ENCODE measurements at places on chromosomes 4 and X. TPM values are rescaled to one million over a fixed set of nuclear protein-coding genes. Genes with fewer than 3 reads are reported as not detected.

- no peak for DNase-seq
Measured at GRCh38 chrX:20414066-20414465, 147.4 kb upstream of the RPS6KA3 start.

Gene CXCL1
- 2.5 TPM for total RNA-seq

GRCh38 chr4:143455211-143455610, 58.3 kb upstream of the SMARCA5 start:
- no peak for DNase-seq

- no peak for DNase-seq
Measured at GRCh38 chrX:11478026-11478425, 184.8 kb downstream of the AMELX start.

- DNase-seq: no peak
Measured at GRCh38 chr4:169226565-169226964, 44.2 kb downstream of the SH3RF1 start.

DNA sequence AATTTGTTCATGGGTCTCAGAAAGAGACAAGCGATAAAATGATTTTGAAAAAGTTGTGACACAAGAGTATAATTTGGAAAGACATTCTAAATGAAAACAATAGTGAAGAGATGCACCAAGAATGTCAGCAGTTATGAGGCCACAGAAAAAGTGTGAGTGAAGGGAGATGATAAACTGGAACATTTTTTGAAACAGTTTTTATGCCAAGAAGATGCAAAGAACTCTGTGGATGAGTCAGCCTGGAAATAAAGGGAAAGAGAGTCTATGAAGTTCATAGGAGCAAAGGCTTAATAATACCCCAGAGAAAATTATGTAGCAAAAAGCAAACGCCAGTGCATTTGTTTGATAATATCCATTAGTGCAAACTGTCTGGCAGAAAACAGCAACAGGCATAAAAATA, 188.4 kb upstream of the TBC1D9 start:
- no peak for DNase-seq

DNA sequence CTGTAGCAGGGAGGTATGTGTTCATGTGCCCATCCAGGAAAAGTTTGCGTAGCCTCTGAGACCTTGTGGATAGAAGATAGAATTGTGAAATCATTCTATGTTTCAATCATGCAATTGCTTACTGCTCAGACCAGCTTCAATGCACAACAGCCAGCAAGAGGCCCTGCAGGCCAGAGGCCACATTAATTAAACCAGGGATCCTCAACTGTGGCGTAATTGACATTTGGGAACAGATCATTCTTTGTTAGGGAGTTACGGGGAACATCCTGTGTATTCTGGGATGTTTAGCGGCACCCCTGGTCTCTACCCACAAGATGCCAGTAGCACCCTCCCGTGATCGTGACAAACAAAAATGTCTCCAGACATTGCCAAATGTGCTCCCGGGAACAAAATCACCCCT, 86.5 kb upstream of the PRPS2 start:
- no peak for DNase-seq

DNA sequence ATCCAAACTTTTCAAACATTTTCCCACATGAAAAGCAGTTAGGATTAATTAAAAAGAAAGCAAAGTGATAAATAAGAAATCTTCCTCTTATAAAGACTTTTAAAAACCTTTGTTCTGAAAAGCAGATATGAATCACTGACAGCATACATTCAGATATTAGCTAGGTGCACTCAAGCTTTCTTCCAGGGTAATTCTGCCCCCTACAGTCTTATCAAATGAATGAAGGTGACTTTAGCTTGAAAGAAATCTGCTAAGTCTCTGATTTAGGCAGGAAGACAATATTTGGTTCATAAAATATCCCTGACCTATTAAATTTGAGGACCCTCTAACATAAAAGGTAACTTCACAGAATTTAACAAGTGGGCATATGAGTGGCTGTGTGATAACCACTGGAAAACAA, 209.1 kb upstream of the FAM47A start:
- DNase-seq: no peak

Gene ART3
- not detected for total RNA-seq

Gene TAPT1
- total RNA-seq: 2.3 TPM

GRCh38 chr4:113951263-113951662, 28.2 kb downstream of the ARSJ start:
- DNase-seq: peak; percentile 76

Gene PDE6B
- 0.10 TPM for total RNA-seq

GRCh38 chr4:113221990-113222389, 172.5 kb downstream of the ANK2 start:
- no peak for DNase-seq

Gene YY2
- total RNA-seq: 0.62 TPM

GRCh38 chrX:7263330-7263729, 115.4 kb upstream of the PUDP start:
- DNase-seq: no peak

Gene CCNB3
- total RNA-seq: not detected

DNA sequence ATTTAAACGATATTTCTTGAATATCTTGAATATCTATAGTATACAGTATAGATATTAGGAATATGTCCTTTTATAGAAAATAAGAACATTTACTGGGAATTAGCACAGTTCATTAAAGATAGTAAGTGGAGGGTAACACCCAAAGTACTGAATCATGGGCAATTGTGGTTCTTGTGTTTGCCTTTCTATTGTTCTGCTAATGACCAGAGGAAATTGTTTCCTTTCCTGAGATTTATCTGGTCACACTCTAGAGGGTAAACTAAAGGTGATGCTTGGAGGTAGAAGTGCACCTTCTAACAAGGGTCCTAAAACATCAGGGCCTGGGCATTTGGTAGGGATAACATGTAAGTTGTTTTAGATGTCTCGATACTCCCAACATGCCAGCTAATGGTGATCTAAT, 241.3 kb upstream of the SFRP2 start:
- DNase-seq: no peak

GRCh38 chr4:81065446-81065845, 34.9 kb downstream of the BMP3 start:
- DNase-seq: no peak

- DNase-seq: no peak
Measured at GRCh38 chr4:7777017-7777710, 162.5 kb downstream of the AFAP1 start.

Gene GAGE12J
- total RNA-seq: not detected

DNA sequence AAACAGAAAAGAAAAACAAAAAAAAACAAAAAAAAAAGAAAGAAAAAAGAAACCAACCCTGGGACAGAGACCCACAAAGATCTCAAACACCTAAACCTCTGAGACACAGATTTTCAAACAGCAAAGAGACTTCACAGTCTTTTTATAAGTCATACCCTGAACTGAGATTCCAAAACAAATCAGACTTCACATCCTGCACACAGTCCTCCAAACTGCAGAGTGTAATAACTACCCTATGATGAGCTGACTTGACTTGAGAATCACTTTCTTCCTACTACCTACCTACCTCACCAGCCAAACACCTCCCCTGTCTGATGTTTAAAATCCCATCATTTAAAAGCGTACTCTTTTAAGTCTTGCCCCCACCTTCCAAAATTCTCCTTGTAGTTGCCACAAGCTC, 25.2 kb upstream of the GLOD5 start:
- no peak for DNase-seq

DNA sequence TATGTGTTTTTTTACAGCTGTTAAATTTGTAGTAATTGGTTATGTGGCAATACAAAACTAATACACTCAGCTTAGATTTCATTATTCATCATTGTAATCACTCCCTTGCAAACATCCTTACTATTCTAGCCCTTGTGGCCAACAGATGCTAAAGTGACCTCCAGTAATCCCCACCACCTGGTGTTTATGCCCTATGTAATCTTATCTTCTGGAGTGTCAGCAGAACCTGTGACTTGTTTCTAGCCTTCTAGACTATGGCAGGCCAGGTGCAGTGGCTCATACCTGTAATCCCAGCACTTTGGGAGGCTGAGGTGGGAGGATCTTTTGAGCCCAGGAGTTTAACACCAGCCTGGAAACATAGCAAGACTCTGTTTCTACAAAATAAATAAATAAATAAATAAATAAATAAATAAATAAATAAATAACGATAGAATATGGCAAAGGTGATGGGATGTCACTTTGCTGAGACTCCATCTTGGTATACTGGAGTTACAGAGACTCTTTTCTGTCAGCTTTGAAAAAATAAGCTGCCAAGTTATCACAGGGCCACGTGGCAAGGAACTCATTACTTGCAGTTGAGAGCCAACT, 12.3 kb upstream of the TSR2 start:
- DNase-seq: no peak

- DNase-seq: no peak
Measured at GRCh38 chrX:47564438-47565085, 3.6 kb downstream of the ARAF start.

Gene STAG2
- 45.5 TPM for total RNA-seq

Gene ZNF518B
- 10.9 TPM for total RNA-seq

Gene IL2
- not detected for total RNA-seq

DNA sequence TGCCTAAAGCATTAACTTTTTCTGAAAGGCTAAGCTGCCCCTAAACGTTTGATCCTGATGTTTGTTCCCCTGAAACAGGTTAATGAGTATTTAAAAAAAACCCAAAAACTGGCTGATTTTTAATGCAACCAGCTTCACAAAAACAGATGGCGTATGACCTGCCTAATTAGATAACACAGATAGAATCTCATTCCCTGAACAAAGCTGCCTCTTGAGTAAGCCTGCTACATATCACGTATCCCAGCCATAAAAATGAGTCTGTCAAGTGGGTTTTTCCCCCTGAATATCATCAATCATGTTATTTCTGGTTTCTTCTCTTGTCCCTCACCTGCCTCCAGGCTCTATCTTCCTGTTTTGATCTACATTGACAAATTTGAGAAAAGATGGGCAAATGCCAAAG, 154.2 kb upstream of the FAM9B start:
- no peak for DNase-seq

Gene EFNB1
- total RNA-seq: 49.6 TPM

GRCh38 chrX:110201799-110202198, 116.1 kb downstream of the AMMECR1 start:
- no peak for DNase-seq

DNA sequence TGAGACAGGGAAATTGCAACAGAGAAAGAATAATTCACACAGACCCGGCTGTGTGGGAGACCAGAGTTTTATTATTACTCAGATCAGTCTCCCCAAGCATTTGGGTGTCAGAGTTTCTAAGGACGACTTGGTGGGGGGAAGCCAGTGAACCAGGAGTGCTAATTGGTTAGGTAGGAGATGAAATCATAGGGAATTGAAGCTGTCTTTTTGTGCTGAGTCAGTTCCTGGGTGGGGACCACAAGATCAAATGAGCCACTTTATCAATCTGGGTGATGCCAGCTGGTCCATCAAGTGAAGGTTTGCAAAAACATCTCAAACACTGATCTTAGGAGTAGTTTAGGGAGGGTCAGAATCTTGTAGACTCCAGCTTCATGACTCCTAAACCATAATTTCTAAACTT, 560.7 kb downstream of the ADGRL3 start:
- no peak for DNase-seq

DNA sequence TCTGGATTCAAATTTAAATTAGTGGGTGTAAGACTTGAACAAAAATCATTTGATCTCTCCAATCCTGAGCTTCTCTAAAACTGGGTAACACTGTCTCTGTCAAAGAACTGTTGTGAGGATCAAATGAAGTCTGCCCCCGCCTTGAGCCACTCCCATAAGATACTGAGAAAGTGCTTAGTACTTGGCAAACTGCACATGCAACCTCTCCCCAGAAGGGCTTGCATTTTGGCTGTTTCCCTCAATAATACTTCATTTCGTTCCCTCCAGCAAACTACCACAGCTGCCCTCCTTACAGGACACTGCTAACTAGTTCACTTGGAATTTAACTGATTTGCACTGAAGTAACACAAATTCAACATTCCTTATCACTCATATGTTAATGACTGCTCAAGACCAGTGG, 79.8 kb downstream of the APBB2 start:
- no peak for DNase-seq

Gene EDA2R
- 2.8 TPM for total RNA-seq

Gene SLITRK4
- total RNA-seq: 0.10 TPM

- DNase-seq: no peak
Measured at GRCh38 chr4:70948665-70949260, 44.7 kb upstream of the DCK start.

DNA sequence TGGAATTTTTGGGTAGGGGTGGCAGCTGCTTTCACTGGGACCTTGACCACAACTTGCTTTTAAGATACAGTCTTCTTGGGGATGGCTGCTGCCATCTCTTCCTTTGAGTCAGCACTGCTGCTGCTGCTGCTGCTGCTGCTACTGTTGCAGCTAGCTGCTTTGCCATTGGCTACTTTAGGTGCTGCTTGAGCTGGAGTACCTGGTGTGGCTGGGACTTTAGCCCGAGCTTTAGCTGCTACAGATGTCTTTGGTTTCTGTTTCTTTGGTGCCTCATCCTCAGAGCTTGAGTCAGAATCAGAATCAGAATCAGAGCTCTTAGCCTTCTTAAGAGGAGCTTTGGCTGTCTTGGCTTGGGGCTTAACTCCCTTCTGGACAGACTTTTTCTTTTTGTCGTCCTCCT, 52.2 kb downstream of the FAM9B start:
- no peak for DNase-seq

- peak; percentile 20 for DNase-seq
Measured at GRCh38 chr4:71229477-71230270, 109.1 kb upstream of the SLC4A4 start.

DNA sequence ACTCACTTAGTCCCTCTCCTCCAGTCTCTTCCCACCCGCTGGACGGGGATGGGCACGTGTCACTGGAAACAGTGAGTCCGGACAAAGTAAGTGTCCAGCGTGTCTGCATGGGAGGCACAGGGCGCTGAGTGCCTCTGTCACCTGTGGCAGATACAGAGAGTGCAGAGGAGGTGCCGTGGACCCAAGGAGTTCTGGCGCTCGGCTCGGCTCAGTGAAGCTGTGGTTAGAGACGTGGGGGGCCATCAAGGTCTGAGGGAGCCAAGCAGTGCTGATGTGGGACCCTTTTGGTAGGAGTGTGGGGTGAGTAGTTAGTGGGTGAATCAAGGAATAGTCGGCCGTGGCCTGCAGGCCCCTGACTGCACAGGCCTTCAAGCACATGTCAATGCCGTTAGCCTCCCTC, 40.1 kb upstream of the MSANTD1 start:
- DNase-seq: no peak

Gene ARHGAP6
- not detected for total RNA-seq

GRCh38 chrX:45449982-45450381, 249.3 kb upstream of the DIPK2B start:
- peak; percentile 5 for DNase-seq

GRCh38 chrX:111857534-111858060, 18.4 kb upstream of the TRPC5OS start:
- DNase-seq: no peak

Gene NAT8L
- total RNA-seq: 2.0 TPM

GRCh38 chrX:38669428-38669827, 108.1 kb downstream of the TSPAN7 start:
- DNase-seq: no peak

Gene DCAF8L1
- total RNA-seq: not detected
